NCI-H446 treated with DMSO at 0.1 percent for 48 hours (cell line): ENCODE measurements at places on chromosomes 12 and 14.

GRCh38 chr14:74562515-74563232 lies 49.4 kb downstream of the LTBP2 start:
- no peak for DNase-seq

GRCh38 chr14:66074537-66074936 lies 411.6 kb upstream of the CCDC196 start:
- DNase-seq = no peak

DNA sequence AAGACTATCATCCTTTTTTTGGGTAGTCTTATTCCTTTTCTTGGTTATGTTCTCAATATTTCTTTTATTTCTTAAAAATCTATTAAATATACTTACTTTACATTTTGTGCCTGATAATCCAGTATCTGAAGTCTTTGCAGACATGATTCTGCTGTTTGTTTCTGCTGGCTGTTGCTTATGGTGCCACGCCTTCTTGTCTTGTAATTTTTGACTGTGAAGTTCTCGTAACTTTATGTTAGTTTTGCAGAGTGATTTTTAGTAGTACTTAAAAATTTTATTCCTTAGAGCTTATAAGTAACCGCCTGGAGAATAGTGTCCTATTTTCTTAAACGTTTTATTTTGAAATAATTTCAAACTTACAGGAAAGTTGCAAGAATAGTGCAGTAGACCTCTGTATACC lies 10.5 kb downstream of the FRS2 start:
- DNase-seq = no peak

DNA sequence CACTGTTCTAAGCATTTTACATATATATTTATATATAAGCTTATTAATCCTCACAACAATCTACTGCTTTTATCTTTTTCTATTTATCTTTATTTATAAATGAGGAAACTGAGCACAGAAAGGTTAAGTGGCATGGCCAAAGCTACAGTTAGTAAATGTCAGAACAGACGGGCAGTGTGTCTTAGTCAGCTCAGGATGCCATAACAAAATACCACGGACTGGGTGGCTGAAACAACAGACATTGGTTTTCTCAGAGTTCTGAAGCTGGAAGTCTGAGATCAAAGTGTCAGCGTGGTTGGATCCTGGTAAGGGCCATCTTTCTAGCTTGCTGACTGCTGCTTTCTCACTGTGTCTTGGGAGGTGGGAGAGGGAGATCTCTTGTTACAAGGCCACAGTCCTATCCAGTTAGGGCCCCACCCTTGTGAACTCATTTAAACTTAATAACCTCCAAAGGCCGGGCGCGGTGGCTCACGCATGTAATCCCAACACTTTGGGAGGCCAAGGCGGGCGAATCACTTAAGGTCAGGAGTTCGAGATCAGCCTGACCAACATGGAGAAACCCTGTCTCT lies 19.8 kb downstream of the RPGRIP1 start:
- DNase-seq = no peak

GRCh38 chr12:99154216-99154982 lies 493.2 kb upstream of the GARIN6 start:
- DNase-seq = no peak

- DNase-seq = no peak
These were observed 6.2 kb downstream of the SLC41A2 start for GRCh38 chr12:104951759-104952509.

- DNase-seq = no peak
These were observed 420.8 kb downstream of the EGLN3 start for GRCh38 chr14:33529787-33530757.

DNA sequence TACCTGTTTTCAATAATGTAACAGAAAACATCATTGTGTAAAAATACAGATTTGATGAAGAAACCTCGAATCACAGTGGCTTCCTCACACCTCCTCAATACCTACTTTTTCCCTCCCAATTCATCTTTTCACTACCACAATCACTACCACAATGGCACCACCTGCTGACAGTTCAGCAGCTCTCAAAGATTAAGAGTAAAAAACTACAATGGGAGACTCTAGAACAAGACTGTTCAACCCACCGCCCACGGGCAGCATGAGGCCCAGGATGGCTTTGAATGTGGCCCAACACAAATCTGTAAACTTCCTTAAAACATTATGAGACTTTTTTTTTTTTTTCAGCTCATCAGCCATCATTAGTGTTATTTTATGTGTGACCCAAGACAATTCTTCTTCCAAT lies 15.2 kb downstream of the MED6 start:
- no peak for DNase-seq

DNA sequence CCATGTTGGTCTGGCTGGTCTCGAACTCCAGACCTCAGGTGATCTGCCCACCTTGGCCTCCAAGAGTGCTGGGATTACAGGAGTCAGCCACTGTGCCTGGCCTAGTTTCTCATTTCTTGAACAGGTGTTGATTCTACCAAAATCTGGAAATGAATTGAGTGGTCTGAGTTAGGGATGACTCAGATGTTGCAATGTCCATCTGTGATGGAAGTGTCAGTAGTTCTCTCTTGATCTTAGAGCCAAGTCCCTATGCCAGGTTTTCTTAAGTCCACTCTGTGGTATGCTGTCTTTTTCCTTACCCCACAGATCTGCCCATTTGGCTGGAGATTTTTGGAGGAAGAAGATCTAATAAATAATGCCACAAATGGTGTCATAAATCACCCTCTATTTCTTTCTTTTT lies 12.6 kb downstream of the SNAPC1 start:
- no peak for DNase-seq

DNA sequence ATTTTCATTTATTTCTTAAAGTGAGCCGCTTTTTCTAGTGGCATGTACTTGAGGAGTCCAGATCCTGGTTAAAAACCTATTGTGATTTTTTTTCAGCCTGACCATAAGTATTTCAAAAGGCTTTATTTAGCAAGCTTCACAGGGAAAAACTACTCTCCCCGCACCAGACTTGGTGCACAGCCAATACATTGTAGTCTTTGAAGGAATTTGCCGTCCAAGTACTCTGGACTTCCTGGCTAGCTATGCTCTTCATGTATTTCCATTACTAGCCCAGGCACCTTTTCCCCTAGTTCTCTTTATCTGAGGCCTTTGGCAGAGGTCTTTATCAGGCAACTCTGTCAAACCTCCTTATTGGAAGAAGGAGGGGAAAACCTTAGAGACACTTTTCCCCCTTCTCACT lies 234.7 kb downstream of the CCDC91 start:
- no peak for DNase-seq

DNA sequence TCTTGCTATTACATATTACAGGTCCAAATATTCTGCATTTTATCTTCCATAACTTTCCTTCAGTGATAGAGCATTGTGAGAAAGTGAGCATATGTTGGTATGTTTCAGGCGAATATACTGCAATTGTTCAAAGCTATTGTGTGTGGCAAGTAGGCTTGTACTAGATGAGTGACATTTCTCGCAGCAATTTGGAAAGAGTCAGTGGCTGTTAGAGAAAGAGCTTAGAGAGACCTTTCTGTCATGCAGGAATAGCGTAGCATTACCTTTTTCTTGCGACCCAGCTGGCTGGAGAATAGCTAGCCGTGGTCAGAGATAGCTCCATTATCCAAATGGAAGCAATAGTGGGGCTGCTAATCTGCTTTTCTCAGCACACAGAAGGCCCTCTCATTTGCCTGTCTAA lies 678.5 kb upstream of the FOXG1 start:
- DNase-seq = no peak

GRCh38 chr14:71013551-71014192 lies 106.4 kb downstream of the PCNX1 start:
- DNase-seq = no peak

- no peak for DNase-seq
These were observed 55.4 kb downstream of the DAO start for GRCh38 chr12:108935159-108935763.

GRCh38 chr12:6767353-6768319 lies 1.5 kb downstream of the PTMS start:
- no peak for DNase-seq

GRCh38 chr12:48937170-48937569 lies 11.9 kb upstream of the FKBP11 start:
- no peak for DNase-seq

GRCh38 chr12:104230304-104231095 lies 14.9 kb downstream of the TXNRD1 start:
- DNase-seq = no peak

- no peak for DNase-seq
These were observed 128.5 kb downstream of the ETV6 start for GRCh38 chr12:11777962-11778361.

DNA sequence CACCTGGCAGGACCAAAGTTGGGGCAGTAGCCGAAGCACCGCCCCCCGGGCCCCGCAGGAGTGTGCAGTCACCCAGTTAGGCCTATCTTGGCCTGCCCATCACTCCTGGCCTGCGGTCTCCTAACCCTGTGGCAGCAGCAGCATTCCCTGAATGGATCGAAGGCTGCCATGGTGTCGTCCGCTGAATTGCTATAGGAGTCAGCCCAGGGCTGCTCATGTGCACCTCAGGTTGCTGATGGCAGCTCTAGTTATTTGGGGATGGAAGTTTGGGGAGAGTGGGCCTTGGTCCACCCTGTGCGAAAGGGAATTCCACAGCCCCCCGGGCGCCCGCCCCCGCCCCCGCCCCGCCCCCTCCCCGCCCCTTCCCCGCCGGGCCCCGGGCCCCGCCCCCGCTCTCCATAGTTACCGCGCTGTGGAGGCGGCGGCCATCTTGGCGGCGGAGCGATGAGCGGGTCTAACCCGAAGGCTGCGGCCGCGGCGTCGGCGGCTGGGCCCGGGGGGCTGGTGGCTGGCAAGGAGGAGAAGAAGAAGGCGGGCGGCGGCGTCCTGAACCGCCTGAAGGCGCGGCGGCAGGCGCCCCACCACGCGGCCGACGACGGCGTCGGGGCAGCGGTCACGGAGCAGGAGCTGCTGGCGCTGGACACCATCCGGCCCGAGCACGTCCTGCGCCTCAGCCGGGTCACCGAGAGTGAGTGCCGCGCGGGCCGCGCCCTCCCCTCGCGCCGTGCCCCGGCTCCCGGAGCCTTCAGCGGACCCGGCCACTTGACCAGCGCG lies at the start of gene UNC119B:
TSS of gene UNC119B (plus strand) at position 428 of the 774 bp plus-strand sequence. CDS start at position 445, 17 bp downstream.
- DNase-seq = no peak

DNA sequence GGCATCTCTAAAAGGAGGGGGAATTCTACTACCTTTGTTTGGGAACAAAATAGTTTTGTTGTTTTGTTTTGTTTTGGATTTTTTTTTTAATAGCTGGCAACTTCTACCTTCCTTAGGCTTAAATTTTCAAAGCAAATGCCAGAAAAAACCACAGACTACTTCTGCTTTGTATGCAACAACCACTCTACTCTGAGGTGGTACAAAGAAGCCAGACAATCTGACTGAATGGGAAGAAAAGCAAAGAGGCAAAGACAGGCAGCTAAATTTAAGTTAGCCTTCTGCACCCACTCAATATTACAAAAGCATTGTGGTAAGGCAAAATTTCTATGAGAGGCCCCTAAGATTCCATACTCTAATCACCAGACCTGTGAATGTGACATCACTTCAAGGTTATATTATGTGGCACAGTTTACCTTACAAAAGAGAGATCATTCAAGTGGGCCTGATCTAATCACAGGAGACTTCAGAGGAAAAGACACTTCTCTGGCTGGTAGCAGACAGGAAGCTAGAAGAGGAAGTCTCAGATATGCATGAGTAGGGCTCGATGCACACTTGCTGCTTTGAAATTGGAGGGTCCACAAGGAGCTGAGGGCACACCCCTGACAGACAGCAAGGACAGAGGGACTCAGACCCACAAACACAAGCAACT lies 566.6 kb downstream of the RPS29 start:
- no peak for DNase-seq

DNA sequence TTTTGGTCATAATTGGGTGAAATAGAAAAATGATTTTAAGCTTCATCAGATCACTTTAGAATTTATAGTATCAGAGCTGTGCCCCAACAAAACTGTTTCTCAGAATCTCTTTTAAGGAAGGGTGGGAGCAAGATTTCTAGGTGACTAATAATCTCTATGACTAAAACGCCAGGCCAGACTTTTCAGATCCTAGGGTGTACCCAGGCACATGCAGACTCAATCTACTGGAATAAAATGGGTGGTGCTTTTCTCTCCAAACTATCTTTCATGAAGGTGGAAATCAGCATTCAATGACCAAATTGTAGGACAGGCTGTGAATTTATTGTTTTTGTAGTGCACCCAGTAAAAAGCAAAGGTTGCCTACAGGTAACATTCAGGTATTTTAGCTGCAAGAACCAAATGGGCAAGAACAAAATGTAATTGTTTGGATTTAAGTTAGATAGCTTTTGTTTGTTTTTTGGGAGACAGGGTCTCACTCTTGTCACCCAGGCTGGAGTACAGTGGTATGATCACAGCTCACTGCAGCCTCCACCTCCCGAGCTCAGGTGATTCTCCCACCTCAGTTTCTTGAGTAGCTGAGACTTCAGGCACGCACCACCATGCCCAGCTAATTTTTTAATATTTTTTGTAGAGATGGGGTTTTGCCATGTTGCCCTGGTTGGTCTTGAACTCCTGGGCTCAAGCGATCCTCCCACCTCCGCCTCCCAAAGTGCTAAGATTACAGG lies 49.5 kb downstream of the PPP2R5C start:
- no peak for DNase-seq

GRCh38 chr14:35159742-35160409 lies 37.5 kb downstream of the PRORP start:
- DNase-seq = no peak

DNA sequence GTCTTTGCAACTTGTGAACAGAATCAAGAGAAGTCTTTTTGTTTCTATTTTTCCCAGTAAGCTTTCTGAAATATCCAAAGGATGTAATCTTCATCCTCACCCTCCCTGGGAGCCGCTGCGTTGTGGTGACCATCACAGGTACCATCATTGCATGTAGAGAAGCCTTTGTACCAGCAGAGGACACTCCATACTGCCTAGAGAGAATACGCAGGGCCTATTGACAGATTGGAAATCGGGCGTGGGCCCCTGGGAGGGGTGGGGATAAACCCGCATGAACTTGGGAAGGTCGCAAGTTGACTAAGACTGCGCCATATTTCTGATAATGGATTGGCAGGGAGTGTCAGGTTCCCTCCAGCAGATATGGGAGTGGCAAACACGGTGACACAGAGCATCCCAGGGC lies 12.7 kb downstream of the KRT1 start:
- DNase-seq = no peak

- no peak for DNase-seq
These were observed 392.3 kb upstream of the TMPO start for GRCh38 chr12:98123021-98123461.

DNA sequence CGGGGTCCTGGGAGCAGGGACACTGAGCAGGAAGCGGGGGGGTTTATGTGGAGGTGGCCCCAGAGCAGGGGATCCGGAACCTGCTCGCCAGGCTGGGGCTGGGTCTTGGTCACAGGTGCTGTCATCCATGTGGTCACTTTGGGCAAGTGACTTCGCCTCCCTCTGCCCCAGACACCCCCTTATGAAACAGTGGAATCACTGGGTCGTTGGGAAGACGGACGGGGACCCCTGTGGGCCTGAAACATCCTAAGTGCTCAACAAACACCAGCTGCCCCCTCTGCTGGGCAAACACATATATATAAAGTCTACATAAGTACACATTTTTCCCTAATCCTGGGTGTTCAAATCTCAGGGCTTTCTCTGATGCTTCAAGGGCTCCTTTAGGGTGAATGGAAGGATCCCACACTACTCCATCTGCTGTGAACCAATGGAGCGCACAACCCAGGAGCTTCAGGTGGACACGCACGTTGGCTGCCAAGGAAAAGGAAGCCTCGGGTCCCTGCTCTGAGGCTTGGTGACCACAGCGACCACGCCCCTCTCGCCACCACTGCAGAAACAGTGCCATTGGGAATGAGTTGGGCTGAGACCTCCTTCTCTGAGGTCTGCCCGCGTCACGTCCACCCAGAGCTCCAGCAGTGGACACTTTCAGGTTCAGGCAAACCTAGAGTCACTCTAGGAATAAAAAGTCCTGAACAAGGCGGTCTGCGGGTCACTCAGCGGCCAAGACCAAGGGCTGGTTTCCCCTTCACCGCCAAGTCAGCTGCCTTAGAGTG lies 54.6 kb downstream of the CDC42BPB start:
- no peak for DNase-seq

GRCh38 chr14:74244115-74244514 lies 4.9 kb downstream of the VSX2 start:
- DNase-seq = no peak
